Nephron progenitor cell (in vitro differentiated cells): ENCODE measurements at places on chromosomes 11 and 22.

- no peak for DNase-seq
These were observed 67.1 kb upstream of the TSPAN18 start for GRCh38 chr11:44659641-44660040.

- DNase-seq, result no peak
These were observed 3.9 kb upstream of the MICAL2 start for GRCh38 chr11:12106501-12106900.

GRCh38 chr11:60763692-60764369 lies 7.2 kb downstream of the MS4A15 start:
- no peak for DNase-seq

DNA sequence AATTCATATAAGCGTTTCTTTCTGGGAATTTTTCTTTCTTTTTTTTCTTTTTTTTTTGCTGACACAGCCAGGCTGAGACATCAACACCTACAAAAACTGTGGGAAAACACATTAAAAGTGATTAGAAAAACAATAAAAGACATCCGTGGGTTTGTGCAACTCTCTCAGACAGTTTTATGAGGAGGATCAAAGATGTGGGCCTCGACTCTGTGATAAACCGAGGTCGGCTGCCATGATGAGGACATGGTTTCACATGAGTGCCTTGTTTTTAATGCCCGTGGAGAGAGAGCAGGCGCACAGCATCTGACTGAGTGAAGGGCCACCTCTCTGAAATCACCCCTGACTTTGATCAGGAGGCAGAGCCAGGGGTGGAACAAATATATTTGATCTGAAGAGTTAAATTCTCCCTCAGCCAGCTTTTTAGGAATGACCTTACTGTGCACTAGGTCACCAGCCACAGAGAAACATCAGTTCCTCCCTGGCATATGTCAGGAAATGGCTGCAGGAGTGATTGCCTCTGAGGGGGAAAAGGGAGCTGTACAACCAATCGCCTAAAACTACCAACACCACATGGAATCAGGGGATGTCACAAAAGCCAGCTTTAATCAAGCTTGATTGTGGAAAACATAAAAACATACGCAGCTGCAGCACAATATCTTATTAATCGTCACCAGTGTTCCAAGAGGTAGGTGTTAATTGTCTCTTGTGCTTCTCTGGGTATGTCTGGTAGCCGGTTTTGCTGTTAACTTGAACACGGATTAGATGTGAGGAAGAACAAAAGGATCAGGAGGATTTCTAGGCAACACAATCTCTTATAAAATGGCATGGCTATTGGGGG lies 164.7 kb downstream of the MAML2 start:
- peak; percentile 51 for DNase-seq

DNA sequence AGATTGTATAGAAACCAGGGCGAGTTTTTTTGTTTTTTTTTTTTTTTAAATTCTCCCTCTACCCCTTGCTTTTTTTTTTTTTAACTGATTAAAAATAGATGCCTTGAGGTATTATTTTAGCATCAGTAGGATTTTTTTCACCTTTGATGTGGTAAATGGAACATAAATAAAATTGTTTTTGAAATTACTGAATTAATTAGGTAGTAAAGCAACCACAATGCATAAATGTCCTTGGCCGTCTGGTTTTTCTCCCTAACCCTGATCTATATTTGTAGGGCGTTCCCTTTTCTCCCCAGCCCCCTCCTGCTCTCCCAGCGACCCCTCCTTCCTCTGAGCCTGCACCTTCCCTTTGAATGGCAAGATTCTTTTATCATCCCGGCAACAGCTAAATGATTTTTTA lies 107.8 kb downstream of the ZBTB16 start:
- no peak for DNase-seq

DNA sequence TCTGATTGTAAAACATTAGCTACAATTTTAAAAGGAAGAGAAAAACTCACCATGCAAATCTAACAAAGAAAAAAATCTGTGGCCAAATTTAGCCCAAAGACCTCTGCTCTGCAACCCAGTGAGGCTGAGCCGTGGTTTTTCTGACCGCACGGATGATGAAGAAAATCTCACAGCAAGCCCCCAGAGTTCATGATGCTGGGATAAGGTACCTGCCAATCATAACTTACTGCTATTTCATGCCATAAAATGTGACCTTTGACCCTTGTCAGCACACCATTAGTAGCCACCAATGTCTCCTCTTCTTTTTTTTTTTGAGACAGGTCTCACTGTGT lies 11.1 kb downstream of the CERK start:
- DNase-seq, result no peak

- DNase-seq, result no peak
These were observed 642 bp downstream of the NAA40 start for GRCh38 chr11:63939397-63939891.
